Foreskin keratinocyte (primary cell): ENCODE measurements at places on chromosomes 1 and 21.
A peak's percentile ranks its signal among the peaks of the same experiment; 100 is the strongest.

DNA sequence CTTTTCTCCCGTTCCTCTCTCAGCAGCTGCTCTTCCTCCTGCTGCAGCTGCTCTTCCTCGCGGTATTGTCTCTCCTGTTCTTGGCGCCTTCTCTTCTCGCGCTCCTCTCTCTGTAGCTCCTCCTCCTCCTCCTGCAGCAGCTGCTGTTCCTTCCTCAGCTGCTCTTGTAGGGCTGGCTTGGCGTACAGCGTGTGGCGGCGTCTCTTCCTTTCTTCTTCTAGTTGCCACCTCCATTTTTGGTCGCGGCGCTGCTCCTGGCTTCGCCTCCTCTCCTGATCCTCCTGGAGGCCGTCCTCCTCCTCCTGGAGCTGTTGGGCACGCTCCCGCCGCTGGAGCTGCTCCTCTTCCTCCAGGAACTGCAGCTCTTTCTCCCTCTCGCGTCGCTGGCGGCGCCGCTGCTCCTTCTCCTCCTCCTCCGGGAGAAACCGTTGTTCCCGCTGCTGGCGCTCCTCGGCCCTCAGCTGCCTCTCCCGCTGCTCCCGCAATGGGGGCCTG is 4.8 kb downstream of the TCHH start:
- DNase-seq: peak; percentile 75

DNA sequence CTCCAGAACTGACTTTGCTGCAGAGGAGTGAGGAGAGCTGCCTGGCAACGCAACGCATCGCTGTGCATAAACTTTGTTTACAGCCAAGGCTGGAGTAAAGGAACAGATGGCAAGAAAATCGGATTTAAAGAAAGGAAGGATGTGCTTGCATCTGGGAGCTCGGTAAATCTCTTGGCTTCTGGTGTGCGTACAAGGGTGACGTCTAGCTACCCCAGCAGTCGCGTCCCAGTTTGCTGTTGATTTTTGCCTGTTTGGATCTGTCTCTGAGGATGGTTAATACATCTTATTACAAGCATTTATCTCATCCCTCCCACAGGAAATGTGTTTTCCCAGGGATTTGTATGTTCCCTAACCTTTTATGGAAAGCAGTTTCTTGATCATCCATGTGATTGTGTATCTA is 73.3 kb upstream of the RALGPS2 start:
- no peak for DNase-seq

- peak; percentile 69 for DNase-seq
Observed at GRCh38 chr1:227318853-227319607, 738 bp upstream of the CDC42BPA start.

DNA sequence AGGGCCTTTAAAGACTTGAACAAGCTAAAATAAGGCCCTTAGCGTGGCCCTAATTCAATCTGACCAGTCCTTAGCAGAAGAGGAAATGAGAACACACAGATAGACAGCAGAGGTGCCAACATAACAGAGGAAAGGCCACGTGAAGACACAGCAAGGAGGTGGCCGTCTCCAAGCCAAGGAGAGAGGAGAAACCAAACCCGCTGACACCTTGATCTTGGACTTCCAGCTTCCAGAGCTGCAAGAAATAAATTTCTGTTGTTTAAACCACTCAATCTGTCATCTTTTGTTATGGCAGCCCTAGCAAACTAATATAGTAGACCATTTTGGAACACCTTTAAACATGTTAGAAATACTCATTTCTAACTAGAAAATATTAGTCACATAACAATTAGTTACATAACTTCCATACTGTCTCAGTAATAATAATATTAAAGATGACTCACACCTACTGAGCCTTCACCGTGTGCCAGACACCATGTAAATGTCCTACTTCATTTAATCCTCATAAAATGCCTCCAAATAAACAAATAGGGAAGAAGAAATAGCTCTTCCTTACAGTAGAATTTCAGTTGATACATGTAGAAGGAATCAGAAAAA is 47.9 kb downstream of the S1PR1 start:
- no peak for DNase-seq

DNA sequence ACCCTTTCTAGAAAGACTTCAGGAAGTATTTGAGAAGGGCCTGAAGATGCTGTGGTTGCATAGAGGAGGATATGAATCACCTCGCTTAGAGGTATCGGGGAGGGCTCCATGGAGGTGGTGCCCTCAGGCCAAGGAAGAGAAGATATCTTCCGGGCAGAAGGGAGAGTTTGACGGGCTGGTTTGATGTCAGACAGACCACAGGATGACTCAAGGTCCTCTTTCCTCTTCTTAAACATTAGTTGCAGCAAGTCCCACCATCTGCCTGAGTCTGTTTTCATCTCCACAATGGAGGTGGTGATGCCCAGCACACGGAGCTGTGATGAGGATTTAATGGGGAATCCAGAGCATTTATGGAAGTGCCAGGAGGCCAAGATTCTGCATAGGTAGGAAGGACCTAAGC is 25.1 kb upstream of the RUNX3 start:
- peak; percentile 90 for DNase-seq

GRCh38 chr1:2785631-2786328 is 15.7 kb downstream of the TTC34 start:
- DNase-seq: no peak

GRCh38 chr1:214123061-214123784 is 135.4 kb downstream of the PROX1 start:
- DNase-seq: peak; percentile 47

DNA sequence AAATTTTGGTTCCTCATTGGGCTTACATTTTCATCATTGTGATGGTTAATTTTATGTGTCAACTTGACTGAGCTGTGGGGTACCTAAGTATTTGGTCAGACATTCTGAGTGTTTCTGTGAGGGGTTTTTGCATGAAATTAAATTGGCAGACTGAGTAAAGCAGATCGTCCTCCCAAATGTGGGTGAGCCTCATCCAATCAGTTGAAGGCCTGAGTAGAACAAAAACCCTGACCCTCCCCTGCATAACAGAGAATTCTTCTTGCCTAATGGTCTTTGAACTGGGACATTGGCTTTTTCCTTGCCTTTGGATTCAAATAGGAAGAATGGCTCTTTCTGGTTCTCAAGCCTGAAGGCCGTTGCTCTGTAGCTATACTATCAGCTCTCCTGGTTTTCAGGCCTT is 59.1 kb upstream of the JUN start:
- no peak for DNase-seq

- DNase-seq: no peak
Observed at GRCh38 chr1:100428160-100428559, 75.9 kb downstream of the CDC14A start.

GRCh38 chr1:32539584-32540571 is 651 bp downstream of the ZBTB8A start:
- peak; percentile 42 for DNase-seq

GRCh38 chr1:228804640-228805413 is 69.5 kb downstream of the RHOU start:
- no peak for DNase-seq

DNA sequence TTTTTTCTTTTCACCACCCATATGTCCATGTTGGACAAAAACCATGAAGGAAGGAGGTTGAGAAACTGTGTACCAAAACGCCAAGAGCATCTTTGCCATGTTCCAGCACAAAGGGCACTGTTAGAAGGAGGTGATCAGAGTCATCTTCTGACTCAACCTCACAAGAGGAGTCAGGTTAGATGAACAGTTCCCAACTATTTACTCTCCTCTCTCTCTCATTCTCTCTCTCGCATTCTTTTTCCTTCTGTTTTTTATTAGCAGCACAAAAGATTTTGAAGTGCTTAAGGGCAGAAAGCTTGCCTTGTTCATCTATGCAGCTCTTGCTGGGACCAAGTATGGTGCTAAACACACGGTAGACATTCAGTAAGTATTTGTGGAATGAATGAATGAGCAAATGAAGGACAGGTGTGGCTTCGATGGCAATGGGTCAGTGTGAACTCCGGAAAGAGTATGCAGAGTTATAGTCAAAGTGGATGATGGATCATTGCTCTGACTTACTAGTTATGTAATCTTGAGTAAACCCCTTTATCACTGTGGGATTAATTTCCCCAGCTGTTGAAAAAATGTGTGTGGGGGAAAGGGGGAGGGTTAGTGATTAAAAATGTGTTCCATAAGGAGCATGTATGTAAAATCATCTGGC is 33.9 kb downstream of the DDR2 start:
- DNase-seq: no peak

GRCh38 chr21:44742418-44743153 is 31.2 kb upstream of the TSPEAR start:
- no peak for DNase-seq

DNA sequence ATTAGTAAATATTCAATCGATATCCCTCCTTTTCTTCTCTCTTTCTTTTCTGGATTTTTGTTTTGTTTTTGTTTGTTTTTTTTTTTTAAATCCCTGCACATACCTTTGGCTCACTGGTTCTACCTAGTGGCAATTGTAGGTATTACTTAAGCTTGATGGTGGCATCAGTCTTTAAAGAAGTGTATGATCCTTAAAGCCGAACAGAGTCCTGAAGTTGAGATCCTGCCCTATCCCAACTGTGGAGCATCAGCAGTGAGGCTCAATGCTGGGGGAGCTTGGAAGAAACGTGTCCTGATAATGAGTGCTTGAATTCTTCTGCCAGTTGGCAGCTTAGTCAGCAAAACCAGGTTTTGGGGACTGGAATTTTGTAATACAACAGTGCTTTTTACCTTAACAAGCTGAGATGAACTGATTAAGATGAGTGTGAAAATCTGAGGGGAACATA is 60.8 kb downstream of the FASLG start:
- peak; percentile 38 for DNase-seq

- DNase-seq: no peak
Observed at GRCh38 chr1:48679859-48680258, 96.8 kb downstream of the BEND5 start.

DNA sequence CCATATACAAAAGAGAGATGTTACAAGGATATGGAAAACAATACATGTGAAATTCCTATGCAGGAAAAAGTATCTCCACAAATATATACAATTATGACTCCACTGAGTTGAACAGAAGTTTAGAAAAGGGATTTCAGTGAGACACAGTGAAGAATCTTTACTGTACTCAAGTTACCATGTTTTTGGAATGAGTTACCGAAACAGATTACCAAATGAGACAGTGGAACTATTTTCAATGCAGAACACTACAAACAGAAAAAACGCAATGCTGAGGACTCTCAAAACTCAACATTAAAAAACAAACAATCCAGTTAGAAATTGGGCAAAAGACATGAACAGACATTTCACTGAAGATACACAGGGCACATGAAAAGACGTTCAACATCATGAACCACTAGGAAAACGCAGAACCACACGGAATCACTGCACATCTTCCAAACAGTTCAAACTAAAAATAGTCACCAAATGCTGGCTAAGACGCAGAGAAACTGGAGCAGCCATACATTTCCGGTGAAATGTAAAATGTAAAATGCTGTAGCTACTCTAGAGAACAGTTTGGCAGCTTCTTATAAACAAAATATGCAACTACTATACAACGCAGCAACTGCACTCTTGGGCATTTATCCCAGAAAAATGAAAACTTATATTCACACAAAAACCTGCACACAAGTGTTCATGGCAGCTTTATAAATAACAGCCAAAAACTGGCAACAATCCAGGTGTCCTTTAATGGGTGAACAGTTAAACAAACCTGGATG is 118.7 kb downstream of the UBR4 start:
- DNase-seq: no peak

- no peak for DNase-seq
Observed at GRCh38 chr1:17098446-17099317, 20.6 kb downstream of the PADI2 start.
